ENCODE measurements at places on chromosomes 6 and 20. TPM values are rescaled to one million over a fixed set of nuclear protein-coding genes. Genes with fewer than 3 reads are reported as not detected.

Gene OOEP
- not detected for total RNA-seq

Gene TRAM2
- total RNA-seq: 19.9 TPM

Gene DPPA5
- not detected for total RNA-seq

Gene APMAP
- total RNA-seq: 81.3 TPM

Gene CDK19
- total RNA-seq: 26.2 TPM

Gene PTGIS
- total RNA-seq: 19.3 TPM

Gene PRRT1
- total RNA-seq: 3.3 TPM

Gene BTNL2
- total RNA-seq: not detected

Gene PDYN
- not detected for total RNA-seq

Gene TMEM151B
- 3.5 TPM for total RNA-seq

Gene IER3
- total RNA-seq: 23.2 TPM

Gene BMP7
- 35.4 TPM for total RNA-seq

Gene ERVFRD-1
- not detected for total RNA-seq

Gene MYLK2
- 0.42 TPM for total RNA-seq

Gene ACTL10
- total RNA-seq: 0.36 TPM

Gene COL9A1
- total RNA-seq: 5.5 TPM

Gene GINS1
- 25.2 TPM for total RNA-seq

Gene C20orf144
- 0.27 TPM for total RNA-seq

Gene EYS
- 0.46 TPM for total RNA-seq

Gene FAM209B
- not detected for total RNA-seq

Gene KIAA0408
- 1.4 TPM for total RNA-seq

Gene QKI
- 88.4 TPM for total RNA-seq

Gene ADGRF4
- total RNA-seq: 2.6 TPM

Gene HCRTR2
- not detected for total RNA-seq

Gene BANF2
- not detected for total RNA-seq

Gene KCNK5
- total RNA-seq: 2.3 TPM

Gene RAD21L1
- not detected for total RNA-seq

Gene FITM2
- total RNA-seq: 4.4 TPM

Gene CBLN4
- total RNA-seq: not detected

Gene DNPH1
- 39.0 TPM for total RNA-seq

Gene GDAP1L1
- 0.24 TPM for total RNA-seq

Gene TXLNB
- not detected for total RNA-seq

All from progenitor cell of endocrine pancreas (in vitro differentiated cells).